KBM-7 (cell line): ENCODE measurements at places on chromosomes 12 and 14.

GRCh38 chr14:21204167-21205025 is 48.5 kb upstream of the OR5AU1 start:
- no peak for DNase-seq

DNA sequence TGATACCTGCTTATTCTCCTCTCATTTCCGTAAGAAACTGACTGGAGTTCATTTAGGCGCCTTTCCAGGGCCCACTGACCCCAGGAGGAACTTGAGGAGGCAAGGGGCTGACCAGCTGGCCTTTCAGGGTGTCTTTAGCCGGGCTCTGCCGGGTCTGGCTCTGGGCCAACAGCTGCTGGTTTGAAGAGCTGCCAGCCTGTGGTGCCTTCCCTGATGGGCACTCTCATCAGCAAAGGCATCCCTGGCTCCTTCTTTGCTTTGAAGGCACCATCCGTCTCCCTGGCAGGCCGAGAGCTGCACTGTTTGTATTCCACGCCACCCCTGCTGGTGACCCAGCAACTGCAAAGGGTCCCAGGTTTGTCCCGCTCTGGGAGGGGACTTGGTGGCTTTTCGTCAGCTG is 42.0 kb downstream of the IQSEC3 start:
- DNase-seq, result no peak

GRCh38 chr12:30908722-30909348 is 17.7 kb upstream of the TSPAN11 start:
- DNase-seq, result no peak

DNA sequence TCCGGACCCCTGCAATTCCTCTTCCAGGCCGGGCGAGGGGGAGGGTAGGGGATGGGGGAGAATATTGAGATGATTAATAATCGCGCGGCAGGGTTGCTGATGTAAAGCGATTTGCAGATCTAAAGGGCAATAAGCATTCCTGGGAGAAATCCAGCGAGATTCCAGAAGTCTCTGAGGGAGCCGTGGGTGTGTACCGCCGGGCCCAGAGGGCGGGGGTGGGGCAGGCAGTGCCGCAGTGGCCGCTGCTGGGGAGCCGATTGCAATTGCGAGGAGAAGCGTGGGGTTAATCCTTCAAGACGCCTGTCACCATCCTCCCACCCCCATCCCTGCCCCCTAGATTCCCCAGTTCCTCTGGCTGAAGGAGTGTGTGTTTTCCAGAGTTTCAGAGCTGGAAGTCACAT is 16.4 kb downstream of the FOS start:
- no peak for DNase-seq

- no peak for DNase-seq
Measured at GRCh38 chr12:51896236-51896635, 8.3 kb downstream of the ANKRD33 start.

DNA sequence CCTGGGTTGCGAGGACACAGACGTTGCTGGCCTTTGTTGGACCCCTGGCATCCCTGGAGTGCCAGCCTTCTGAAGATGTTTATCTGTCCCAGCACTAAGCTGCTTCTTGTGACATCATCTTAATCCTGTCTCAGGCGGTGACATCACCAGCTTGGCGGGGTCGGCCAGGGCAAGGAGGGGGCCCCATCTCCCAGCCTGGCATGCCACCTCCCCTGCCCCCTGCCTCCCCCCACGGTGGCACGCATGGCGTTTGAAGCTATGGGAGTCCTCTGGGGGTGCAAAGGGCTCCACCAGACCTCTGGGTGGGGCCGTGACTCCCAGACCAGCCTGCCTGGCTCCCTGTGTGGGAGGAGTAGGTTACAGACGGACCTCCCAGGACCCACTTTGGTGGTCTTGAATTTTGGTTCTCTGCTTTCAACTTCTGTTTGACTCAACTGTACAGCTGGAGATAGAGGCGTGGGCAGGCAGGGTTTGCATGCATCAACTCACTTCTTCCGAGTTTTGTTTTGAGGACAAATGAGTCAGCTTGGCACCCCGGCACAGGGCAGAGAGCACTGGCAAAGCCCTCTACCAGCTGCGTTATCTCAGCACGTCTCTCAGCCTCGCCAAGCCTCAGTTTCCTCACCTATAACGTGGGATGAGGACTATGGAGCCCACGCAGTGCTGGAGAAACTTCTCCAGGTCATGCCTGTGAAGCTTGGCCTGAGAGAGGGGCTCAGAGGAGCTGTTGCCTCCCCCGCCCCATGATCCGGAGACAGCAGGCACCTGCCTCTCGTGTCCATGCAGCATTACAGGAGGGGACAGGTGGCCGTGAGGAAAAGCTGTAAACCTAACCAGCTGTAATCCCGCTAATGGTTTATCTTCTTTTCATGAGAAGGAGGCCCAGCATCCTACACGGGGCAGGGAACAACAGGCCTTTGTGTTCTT is 38.8 kb upstream of the EML1 start:
- no peak for DNase-seq
